NCI-H82 (cell line): ENCODE measurements at places on chromosomes 1 and 21.

- peak; percentile 98 for DNase-seq
These were observed 95.2 kb downstream of the COQ8A start for GRCh38 chr1:227035316-227035715.

DNA sequence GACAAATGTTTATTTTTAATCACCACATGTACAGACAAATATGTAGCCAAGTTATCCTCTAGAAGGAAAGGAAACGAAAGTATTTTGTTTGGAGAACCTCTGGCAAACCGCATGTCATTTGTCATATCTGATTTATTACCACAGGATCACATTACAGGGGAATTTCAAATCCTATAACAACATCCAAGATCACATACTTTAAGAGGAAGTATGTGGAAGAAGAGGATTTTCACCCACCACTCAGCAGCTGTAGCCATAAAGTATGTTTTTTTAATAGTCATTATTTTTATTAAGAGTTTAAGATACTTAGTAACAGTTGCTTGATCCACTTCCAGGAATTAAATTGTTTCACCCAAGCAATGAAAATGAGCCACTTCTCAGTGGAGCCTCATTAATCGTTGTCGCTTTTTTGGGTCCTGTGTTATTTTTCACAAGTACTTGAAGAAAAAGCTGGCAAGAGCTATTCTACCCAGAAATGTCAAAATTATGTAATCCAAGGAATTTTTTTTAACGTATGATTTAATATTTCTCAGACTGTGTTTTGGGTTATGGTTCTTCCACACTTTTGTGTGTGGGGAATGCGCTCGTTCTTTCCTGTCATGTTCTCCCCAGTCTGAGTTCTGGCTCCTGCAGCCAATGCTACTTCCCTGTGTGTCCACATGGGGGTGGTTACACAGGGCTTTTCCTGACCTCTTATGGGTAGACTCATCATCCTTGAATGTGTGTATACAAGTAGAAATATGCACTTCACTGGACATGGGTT lies 6.9 kb downstream of the SERTAD4 start:
- DNase-seq: peak; percentile 60

DNA sequence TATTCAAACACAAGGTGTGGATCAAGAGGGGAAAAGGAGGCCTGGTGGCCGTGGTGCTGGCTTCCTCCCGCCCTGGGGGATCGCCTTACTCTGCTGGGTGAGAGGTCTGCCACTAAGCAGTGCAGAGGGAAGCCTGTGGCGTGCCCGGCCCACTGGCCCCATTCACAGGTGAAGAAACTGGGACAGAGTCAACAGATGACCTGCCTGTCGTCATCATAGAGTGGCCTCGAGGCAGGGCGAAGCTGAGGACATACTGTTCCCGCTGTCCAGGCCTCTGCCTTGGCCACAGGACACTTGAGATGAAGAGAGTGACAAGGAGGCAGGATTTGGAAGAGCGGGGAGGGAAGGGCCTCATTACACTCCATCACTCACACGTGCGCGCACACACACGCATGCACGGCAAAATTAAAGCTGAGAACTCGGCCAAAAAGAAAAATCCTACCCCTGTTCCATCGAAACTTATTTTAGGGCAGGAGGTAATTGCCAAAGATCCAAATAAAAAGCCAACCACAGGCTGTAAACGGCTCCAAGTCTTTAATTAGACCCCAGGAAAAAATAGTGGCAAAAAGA lies 50.5 kb downstream of the CASZ1 start:
- DNase-seq: no peak

DNA sequence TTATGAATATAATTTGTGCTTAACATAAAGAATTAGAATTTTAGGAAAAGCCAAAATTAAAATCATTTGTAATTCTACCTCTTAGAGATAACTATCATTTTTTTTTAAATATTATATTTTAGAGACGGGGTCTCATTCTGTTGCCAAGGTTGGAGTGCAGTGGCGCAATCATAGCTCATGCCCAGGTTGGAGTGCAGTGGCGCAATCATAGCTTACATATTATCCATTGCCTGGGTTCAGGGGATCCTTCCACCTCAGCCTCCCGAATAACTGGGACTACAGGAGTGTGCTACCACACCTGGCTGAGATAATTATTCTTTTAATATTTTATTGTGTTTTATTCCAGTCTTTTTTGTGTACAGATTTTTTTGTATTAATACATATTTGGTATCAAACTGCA lies 8.3 kb downstream of the RASAL2 start:
- no peak for DNase-seq

DNA sequence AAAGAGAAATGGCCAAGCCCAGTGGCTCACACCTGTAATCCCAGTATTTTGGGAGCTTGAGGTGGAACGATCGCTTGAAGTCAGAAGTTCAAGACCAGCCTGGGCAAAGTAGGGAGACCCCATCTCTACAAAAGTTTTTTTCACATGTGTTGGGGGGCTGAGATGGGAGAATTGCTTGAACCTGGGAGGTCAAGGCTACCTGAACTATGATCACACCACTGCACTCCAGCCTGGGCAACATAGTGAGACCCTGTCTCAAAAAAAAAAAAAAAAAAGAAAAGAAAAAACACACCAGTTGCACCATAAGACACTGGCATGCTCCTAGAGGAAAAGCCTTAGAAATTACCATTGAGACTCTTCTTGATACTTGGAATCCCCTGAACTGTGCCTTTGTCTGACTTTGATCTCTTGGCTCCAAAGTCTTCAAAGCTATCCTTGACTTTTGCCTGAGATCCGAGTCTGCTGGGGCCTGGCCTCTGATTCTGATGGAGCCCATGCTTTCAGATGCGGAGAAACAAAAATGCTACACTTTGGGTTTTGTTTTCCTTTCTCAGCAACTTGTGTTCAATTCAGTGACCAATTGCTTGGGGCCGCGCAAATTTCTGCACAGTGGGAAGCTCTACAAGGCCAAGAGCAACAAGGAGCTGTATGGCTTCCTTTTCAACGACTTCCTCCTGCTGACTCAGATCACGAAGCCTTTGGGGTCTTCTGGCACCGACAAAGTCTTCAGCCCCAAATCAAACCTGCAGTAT lies 33.7 kb downstream of the ATP5PO start:
- no peak for DNase-seq

DNA sequence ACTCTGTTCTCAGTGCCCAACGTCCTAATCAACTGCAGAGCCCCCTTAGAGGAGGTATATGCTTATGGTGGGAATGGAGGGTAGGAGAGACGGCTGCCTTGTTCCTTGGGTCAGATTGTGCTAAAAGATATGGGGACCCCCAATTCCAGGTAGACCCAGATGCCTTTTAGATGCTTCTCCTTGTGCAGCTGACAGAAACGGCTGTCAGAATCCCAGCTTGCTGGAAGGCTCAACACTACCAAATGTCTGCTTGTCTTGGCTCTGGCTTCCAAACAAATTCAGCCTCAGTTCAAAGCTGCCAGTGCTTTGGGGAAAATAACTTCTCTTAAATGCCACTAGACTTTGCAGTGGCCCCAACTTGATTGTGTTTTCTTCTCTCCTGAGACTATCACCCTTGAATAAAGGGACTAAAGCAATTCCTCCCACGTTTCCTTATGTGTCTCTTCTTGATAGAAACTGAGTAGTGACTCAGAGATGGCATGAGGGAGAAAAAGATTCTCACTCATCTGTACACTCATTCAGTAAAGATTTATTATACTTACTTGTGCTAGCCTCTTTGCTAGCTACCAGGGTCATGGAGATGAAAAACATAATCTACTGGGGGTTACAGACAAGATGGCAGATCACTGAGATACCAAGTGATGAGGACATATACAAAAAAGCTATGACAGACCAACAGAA lies 3.4 kb upstream of the RNF19B start:
- no peak for DNase-seq

DNA sequence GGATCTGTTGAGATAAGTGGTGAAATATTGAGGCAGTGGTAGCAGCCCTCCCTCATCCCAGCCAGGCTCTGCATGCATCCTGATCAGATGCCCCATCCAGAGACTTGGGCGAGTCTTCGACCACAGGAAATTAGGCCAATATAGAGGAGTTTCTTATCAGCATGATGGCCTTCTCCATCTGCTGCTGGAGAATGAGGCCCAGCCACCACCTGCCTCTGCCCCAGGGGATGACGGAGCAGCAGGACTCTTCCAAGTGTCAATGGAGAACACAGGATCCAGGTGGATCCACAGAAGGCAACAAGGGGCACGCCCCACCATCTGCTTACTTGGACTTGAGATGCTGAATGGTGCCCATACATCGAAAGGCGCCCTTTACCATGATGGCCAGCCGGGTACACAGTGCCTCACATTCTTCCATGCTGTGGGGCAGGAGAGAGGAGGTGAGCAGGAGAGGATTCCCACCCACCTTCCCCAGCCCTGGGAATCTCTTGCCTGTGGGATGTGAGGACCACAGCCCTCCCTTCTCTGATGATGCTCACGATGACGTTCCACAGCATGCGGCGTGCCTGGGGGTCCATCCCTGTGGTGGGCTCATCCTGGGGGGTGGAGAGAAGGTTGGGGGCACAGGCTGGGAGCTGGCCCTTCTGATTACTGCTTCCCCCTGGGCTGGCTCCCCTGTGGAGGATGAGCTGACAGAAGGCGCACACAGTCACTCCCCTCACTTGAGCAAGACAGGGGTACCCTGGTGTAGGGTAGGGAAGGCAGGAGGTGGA lies 91.5 kb upstream of the GCLM start:
- peak; percentile 31 for DNase-seq

DNA sequence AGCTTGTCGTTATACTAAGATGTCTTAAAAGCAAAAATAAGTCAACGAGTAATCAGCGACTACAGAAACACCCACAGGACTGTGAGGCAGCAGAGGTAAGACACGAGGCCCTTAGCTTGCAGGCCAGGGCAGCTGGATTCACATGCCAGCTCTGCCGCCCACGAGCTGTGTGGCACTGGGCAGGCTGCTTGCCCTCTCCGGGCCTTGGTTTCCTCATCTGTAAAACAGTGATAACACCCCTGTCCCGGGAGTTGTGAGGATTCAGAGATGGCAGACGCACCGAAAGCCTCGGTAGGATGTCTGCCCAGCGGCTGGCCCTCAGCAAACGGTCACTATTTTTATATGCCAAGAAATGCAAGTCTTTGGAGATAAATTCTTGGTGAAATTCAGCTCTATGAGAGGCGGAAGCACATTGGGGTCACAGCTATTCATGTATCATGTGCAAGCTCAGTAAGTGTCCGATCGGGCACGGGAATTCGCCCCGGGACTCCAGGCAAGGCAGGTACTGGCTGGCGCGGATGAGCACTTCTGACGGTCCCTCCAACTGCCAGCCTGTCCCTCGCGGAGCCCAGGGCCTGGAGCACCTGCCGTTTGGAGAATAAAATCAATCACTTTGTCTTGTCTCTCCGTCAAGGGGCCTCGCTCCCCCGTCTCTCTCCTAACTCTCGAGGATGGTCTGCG lies 1.1 kb downstream of the C2CD2 start:
- DNase-seq: peak; percentile 59

DNA sequence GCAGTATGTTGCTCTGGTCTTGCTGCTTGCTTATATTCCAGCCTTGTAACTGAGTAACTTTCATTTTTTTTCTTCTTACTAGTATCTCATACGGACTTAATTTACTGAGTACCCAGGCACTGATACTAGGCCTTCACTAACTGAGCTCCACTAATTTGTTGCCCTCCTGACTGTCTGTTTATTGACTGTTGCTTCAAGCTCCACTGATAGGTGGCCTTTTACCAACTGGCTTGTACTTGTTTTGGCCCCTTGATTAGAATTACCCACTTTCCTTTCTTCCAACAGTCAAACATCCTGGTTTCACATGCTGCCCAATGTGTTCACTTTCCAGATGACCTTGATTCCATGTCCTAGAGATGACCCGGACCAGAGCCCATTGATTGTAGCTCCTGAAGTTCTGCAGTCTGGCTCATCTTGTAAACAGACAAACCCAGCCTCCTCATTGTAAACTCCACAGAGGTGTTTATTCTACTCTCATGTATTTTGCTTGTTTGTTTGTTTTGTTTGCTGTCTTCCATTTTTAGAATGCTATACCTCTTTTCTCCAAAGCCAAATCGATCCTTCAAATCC lies 27.7 kb downstream of the RGS1 start:
- no peak for DNase-seq

- no peak for DNase-seq
These were observed 38.7 kb upstream of the NEK7 start for GRCh38 chr1:198118134-198118533.

- peak; percentile 83 for DNase-seq
These were observed 8.4 kb downstream of the TRAPPC10 start for GRCh38 chr21:44020551-44020950.

DNA sequence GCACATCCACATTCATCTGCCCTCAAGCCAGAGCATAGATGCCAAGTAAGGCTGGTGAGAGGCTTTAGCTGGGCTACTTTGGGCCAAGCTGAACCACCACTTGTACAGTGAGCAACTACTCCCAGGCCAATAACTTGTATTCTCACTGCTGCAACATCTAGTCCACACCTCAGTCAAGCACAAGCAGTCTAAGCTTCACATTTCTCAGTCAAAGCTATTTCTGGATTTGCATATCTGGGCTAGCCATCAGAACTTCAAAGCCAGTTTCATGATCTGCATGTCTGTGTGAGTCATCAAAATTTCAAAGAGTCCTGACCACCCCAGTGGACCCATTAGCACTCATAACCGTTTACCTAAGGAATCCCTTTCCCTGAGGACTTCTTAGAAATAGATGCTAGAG lies 77.7 kb upstream of the DIRAS3 start:
- DNase-seq: no peak

GRCh38 chr1:39087435-39087834 lies 61.3 kb downstream of the NDUFS5 start:
- DNase-seq: no peak

DNA sequence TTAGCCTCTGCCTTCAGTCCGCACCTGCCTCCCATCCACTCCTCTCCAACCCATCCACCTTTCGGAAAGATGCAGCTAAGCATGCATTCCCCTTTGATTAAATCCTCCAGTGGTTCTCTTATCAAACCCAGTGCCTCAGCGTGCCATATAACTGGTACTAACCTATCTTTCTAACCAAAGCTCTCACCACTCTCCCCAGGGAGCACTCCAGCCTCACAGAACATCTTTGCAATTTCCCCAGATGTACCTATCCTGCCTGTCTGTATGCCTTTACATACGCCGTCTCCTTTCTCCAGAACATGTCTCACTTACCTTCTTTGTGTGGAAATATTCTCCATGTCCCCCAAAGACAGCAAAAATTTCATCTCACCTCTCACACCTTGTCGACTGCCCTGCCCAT lies 80.0 kb downstream of the SLC25A24 start:
- no peak for DNase-seq

GRCh38 chr1:61353797-61354406 lies 271.5 kb downstream of the NFIA start:
- DNase-seq: no peak
